ENCODE measurements at places on chromosomes 6 and 20.

GRCh38 chr20:62157387-62158087 is 14.0 kb downstream of the SS18L1 start:
- no peak for DNase-seq

DNA sequence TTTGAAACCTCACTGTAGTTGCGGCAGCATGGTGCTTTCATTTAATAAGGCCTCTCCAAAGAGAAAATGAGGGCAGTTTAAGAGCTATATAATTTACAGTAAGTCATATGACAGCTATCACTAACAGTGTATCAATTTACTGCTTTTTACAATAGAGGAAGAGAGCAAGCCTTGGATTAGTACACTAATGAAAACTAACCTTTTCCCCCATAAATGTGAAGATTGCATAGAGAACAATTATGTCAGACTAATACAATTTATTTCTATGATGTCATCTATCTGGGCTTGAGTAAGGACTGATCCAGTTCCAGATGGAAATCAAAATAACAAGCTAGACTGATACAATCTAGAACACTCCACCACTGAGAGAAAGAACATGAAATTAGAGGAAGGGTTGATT is 78.1 kb upstream of the FAM83B start:
- DNase-seq, result no peak

GRCh38 chr20:61328911-61329558 is 77.0 kb downstream of the CDH4 start:
- DNase-seq, result no peak

DNA sequence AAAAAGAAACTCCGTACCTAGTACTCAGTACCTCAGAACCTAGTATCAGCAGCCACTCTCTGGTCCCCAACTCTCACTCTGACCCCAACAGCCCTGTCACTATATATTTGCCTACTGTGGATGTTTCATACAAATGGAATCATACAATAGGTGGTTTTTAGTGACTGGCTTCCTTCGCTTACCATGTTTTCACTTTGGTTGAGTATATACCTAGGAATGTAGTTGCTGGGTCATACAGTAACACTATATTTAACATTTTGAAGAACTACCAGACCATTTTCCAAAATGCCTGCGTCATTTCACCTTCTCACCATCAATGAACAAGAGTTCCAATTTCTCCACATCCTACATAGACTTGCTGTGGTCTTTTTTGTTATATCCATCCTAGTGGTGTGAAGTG is 283.2 kb downstream of the GMDS start:
- DNase-seq, result no peak

- no peak for DNase-seq
Measured at GRCh38 chr6:116514111-116514510, 2.7 kb downstream of the CALHM5 start.

- DNase-seq, result no peak
Measured at GRCh38 chr6:75611702-75612375, 10.2 kb downstream of the SENP6 start.

DNA sequence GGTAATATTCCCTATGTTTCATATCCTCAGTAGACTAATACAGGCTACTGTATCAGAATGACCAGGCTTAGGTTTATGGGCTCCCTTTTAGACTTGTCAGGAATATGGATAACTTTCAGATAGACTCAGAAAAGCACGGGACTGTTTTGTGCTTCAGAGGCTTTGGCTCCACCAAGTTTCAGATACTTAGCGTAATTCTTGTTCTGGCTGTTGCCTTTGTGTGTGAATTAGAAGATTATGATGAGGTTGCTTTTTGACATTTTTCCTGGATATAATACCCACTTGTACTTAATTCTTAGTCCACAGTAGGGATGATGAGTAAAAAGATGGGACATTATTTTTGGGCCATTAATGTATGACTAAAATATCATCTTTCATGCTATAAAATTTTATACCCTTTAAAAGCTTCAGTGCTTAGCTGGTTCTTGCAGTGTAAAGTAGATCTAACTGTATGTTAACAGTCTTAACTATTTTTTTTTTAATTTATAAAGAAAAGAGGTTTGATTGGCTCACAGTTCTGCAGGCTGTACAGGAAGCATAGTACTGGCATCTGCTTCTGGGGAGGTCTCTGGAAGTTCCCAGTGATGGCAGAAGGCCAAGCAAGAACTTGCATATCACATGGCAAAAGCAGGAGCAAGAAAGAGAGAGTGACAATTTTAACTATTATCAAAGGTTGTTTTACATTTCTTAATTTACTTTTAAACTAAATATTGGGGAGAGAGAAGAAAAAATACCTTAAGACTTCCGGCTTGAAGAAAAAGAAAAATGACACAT is 120.7 kb downstream of the ZFAND3 start:
- DNase-seq, result no peak

DNA sequence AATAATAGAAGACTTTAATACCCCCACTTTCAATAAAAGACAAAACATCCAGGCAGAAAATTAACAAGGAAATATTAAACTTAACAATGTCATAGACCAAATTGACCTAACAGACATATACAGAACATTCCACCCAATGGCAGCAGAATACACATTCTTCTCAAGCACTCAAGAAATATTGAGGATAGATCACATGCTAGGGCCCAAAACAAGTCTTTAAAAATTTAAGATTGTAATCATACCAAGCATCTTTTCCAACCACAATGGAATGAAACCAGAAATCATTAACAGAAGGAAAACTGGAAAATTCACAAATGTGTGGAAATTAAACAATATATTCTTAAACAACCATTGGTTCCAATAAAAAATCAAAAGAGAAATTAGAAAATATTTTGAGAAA is 161.0 kb downstream of the COL12A1 start:
- no peak for DNase-seq

- DNase-seq, result no peak
Measured at GRCh38 chr6:119160911-119161310, 82.4 kb upstream of the FAM184A start.

DNA sequence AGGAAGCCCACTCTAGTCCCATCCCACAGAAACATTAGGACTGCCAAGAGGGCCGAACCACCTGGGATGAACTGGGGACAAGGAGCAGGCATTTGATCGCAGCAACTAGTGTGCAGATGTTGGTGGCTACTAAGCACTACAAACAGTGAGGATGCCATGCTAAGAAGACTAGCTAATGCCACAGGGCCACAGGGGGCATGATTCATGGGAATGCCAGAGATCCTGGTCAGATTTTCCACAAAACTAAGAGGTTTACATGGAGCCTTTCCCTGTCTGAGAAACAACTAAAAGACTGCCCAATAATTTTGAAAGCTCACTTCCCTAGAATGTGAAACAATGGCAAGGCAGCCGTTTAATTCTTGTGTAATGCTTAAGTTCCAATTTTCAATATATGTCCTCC is 375.9 kb upstream of the PTCHD4 start:
- DNase-seq, result no peak

GRCh38 chr6:168937054-168937453 is 316.6 kb downstream of the THBS2 start:
- DNase-seq, result no peak

DNA sequence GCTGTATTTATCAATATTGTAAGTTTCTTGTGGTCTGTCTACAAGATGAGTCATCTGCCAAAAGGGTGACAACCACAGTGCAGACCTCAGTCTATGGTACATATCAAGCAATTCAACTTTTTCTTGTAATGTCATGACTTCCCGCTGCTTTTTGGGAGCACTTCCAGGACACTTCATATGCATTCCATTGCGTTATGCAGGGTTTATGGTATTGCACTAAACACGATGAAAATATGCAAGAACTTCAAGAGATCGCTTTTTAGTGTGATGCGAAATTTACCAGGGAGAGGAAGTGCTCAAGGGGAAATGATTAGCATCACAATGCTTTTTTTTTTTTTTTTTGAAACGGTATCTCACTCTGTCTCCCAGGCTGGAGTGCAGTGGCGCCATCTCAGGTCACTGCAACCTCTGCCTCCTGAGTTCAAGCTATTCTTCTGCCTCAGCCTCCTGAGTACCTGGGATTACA is 166.5 kb downstream of the TFAP2A start:
- DNase-seq, result no peak

GRCh38 chr6:129592516-129593232 is 117.3 kb downstream of the ARHGAP18 start:
- DNase-seq, result no peak

DNA sequence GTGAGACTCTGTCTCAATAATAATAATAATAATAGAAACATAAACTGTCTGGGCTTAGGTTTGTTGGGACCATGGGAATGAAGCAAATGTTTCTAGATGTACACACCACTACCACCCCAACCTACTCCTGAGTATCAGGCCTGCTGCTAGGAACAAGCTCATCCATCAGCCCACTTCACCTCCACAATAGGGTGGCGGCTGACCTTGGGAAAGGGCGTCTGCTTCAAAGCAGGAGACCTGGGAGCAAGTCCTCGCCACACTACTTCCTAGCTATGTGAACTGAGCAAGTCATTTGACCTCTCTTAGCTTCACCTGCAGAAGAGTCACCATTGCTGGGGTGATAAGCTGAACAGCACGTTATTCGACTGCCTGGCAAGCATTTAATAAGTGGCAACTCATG is 3.1 kb upstream of the FOXP4 start:
- DNase-seq, result no peak

- no peak for DNase-seq
Measured at GRCh38 chr6:139303185-139303584, 11.4 kb upstream of the TXLNB start.

DNA sequence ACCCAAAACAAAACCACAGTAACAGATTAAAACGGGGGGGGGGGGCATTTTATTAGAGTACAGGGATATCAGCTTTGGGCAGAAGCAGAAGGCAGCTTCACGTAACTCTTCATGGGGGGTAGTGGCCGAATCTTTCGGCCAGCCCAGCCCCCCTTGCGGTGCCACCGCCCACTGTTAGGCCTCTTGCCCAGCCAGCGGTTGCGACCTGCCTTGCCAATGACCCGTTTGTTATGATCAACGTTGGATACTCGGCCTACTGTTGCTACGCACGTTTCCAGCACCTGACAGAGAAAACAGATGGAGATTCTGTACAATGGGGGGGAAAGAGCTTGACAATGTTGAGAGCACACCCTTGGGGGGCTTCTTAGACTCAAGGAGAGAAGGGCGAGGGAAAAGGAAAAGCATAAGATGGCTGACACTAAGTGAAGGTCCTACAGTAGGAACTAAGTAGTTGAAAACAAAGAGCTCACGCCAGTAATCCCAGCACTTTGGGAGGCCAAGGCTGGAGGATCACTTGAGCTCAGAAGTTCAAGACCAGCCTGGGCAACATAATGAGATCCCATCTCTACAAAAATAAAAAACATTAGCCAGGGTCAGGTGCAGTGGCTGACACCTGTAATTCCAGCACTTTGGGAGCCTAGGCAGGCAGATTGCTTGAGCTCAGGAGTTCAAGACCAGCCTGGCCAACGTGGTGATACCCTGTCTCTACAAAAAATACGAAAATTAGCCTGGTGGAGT is 724 bp upstream of the CUL7 start:
- DNase-seq, result no peak

DNA sequence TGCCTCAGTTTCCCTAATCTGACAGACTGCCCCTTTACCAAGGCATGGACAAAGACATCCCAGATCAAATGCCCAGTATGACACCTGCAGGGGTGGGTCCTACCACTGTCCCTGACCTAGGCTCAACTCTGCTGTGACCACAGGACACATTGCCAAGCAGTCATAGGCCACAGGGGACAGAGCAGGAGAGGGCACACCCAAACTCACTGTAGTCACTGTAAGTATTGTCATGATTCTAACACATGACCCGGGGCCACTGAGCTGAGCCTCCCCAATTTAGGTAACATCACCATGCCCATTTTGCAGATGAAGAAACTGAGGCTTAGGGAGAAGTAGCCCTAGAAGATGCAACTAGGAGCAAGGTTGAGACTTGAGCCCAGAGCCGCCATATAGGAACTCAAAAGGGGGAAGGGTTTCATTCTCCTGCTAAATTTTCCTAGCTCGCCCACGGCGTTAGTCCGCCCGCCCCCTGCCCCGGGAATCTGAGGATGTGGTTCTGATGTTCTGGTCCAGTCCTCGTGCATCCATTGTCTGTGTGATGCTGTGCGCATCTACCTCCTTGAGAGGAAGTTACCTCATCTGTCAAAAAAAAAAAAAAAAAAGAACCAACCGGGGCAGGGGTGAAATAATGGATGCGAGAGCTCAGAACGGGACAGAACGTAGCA is 44.8 kb downstream of the PMEPA1 start:
- DNase-seq, result no peak

DNA sequence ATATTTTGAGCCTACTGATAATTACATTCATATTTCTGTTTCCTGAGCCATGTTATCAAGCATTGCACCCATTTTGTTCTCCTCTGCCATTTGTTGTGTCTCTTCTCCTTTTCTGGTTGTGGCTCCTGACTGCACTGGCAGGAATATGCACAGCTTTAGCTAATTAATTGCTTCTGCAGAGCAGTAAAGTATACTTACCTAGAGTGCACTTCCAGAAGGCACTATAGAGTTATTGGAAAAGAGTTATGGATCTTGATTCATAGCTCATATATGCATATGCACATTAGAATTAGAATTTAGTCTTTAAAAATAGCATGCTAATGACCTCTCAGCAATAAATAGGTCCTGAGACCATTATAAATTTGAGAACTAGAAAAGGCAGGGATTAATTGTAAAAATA is 262.6 kb downstream of the NKAIN2 start:
- DNase-seq, result no peak

DNA sequence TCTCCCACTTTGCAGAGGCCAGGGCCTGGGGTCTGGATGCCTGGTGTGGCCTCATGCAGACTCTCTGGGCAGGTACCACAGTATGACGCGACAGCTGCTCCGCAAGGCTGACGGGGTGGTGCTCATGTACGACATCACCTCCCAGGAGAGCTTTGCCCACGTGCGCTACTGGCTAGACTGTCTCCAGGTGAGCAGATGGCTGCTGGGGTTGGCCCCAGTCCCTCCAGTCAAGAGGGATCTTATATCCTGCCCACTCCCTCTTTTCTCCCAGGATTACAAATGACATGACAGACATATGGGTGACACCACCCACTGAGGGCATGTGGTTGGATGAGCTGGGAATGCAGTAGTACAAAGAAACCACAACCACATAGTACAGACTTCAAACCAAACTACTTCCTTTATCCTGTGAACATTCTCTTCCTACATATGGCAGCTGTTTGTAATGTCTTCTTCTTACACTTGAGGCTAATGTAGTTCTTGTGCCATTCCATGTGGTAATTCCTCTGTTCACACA is 29.9 kb downstream of the RAB44 start:
- no peak for DNase-seq

All from stimulated activated CD8-positive, alpha-beta memory T cell treated with anti-CD3 and anti-CD28 coated beads, Interleukin-4, amount 100 ng/mL, for 1 hour (primary cell).